HuH-7.5 (cell line): ENCODE measurements at places on chromosomes 11 and 22.

- no peak for DNase-seq
Observed at GRCh38 chr11:78504181-78504580, 70.5 kb downstream of the NARS2 start.

GRCh38 chr11:86091566-86091965 is 22.7 kb upstream of the PICALM start:
- DNase-seq, result no peak

DNA sequence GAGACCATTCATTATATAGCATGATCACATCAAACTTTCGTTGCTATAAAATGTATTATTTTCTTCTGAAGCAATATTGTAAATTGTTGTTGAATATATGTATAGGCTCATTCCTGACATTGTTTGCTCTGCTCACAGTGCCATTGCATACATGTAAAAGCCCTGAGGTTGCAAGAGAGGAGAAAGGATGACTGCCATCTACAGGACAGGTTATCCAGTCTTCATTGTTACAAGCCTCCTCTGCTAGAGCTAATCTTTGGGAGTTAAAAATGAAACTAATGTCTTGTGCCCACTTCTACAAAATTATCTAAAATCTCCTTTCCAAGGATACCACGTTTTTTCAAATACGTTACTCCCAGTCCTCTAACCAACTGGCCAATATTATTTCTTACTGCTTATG is 16.4 kb upstream of the OR5AL1 start:
- DNase-seq, result no peak

GRCh38 chr11:8382436-8383053 is 118.9 kb upstream of the LMO1 start:
- DNase-seq, result no peak

- DNase-seq, result no peak
Observed at GRCh38 chr22:46024136-46024840, 47.3 kb upstream of the WNT7B start.

GRCh38 chr11:1192741-1193325 is 30.0 kb upstream of the MUC5B start:
- DNase-seq, result no peak

GRCh38 chr22:44275631-44275995 is 37.1 kb downstream of the SHISAL1 start:
- DNase-seq, result no peak
